ENCODE measurements at places on chromosomes 11 and 22.

- DNase-seq, result no peak
Observed at GRCh38 chr11:27380771-27381170, 17.8 kb upstream of the CCDC34 start.

DNA sequence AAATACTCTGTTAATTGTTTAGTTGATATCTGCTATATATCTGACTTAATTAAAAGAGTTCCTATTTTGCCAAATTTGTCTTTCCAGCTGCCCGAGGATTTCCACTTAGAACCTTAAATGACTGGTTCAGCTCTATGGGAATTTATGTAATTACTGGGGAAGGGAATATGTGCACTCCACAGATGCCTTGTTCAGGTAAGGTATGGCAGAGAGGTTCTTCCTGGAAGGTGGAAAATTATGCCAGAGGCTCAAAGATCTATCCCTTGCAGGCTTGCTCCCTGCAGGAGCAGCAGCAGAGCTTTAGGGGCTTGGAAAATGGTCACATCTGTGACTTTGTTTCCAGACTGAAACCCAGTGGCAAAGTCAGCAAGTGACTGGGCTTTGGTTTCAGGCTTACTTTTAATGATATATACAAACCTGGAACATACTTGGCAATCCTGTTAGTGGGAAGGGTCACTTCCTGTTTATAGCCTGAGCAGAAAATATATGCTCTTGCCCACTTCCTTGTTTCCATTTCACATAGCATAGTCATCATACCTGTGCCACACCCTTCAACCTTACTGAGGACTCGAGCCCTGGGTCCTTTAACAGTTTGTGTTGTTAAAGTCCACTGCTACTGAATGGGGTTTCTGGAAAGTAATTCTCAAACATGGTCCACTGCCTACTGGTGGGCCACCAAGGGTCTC is 23.7 kb downstream of the WBP2NL start:
- DNase-seq, result no peak

GRCh38 chr22:35628732-35629131 is 11.6 kb upstream of the MB start:
- no peak for DNase-seq

DNA sequence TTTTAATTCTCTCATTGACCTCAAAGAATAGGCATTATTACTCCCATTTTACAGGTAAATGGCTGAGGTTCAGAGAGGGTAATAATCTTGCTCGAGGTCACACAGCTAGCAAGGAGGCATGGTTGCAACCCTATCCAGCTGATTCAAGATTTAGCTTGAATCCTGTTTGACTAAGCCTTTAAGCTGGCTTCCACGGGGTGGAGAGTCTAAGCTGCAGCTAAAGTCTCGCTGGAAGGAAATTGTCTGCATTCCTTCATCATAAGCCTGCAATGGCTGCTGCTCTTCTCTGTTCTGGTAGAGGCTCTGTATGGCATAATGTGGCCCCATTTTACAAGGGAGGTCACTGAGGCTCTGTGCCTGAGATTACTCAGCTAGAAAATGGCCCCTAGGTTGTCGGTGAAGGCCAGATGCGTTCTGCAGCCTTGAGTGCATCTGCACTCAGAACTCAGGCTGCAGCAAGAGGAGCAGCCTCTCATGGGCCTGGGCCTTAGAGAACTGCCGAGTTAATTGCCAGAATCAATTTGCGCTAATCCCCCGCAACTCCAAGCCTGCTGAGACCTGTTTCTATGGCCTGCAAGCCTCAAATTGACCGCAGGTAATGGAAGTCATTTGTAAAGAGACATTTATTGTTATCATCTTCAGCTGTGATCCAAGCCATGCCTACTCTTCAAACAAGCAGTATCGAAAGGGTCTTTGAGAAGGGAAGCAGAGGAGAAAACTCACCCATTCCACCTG is 44.1 kb upstream of the SEZ6L start:
- DNase-seq, result no peak

GRCh38 chr11:86128914-86129313 is 60.0 kb upstream of the PICALM start:
- no peak for DNase-seq

- peak; percentile 87 for DNase-seq
Observed at GRCh38 chr11:6319704-6320410, 444 bp downstream of the CAVIN3 start.

- no peak for DNase-seq
Observed at GRCh38 chr11:13463779-13464290, 813 bp upstream of the BTBD10 start.

DNA sequence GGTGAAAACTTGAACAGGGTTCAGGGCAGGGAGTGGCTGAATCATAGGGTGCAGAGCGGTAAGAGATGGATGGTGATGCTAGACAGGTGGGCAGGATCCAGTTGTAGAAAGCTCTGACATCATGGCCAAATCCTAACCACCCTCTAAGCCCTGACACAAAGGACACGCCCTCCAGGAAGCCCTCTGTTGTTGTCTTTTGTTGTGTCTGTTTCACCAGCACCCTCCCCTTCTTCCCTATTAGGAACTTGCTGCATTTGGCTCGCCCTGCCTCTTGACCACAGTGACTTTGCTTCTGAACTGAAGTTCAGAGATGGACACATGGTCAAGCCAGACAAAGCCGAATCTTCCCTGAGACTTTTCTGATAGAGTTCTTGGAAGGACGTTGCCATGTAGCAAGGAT is 14.2 kb upstream of the APOL6 start:
- DNase-seq, result no peak

DNA sequence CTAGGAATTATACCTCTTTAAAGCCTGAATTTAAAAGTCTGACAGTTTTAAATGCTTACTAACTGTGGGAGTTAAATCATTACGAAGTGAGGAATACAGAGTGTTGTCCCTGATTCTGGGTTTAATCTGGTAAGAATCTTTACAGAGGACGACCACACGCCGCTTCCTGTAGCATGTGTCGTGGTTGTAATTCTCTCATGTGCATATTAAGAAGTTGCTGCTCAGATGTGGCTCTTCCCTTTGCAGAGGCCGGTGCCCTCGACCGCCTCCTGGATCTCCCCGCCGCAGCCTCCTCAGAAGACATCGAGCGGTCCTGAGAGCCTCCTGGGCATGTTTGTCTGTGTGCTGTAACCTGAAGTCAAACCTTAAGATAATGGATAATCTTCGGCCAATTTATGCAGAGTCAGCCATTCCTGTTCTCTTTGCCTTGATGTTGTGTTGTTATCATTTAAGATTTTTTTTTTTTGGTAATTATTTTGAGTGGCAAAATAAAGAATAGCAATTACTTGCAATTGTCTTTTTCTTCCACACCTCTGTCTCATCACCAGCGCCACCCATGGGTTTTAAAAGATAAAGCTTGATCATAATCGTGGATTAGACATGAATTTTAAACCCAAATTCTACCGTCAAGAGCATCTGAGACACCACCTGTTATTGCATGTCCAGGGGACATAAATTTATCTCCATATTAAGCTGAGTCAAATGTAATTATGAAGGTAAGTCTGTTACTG is 6.5 kb downstream of the GAL start:
- no peak for DNase-seq

DNA sequence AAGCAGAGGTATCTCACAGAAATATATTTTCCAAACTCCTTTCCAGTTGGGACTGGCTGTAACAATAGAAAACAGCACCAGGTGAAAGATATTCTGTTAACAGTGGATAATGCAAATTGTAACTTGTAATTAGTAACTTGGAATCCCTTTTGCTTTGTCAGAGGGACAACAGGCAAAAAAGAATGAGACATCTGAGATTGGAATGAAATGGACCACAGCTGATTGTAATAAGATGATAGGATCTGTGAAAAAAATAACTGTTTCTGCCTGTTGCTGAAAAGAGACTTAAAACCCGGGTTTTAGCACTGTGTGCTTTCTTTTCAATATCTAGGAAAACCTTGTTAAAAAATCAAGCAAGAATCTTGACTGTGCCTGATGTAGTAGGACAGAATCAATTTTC is 655.7 kb downstream of the METTL15 start:
- no peak for DNase-seq

DNA sequence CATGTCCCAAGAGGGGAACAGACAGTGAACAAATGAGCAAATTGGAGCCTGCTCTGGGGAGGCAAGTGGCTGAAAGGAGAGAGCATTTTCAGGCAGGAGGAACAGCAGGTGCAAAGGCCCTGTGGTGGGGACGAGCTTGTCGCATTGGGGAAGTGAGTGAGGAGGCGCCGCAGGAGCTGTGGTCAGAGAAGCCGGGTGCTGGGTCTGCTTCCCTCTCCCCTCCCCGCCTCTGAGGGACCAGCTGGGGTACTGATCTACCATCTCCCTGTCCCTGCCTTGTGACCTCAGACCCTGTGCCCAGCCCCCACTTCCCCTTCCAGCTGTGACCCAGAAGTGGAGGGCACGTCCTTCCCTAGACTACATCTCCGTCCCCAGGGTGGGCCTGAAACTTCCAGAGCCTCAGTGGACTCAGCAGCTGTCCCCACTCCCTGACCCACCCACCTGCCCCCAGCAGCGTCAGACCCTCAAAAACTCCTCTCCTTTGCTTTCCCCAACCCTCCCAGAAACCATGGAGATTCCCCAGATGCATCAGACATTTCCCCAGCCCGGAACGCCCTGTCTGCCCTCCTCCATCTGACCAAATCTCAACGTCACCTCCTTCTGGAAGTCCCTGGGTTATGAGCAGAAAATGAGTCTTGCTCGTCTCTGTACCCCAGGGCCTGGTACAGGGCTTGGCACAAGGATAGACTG is 19.7 kb upstream of the PDGFB start:
- no peak for DNase-seq

DNA sequence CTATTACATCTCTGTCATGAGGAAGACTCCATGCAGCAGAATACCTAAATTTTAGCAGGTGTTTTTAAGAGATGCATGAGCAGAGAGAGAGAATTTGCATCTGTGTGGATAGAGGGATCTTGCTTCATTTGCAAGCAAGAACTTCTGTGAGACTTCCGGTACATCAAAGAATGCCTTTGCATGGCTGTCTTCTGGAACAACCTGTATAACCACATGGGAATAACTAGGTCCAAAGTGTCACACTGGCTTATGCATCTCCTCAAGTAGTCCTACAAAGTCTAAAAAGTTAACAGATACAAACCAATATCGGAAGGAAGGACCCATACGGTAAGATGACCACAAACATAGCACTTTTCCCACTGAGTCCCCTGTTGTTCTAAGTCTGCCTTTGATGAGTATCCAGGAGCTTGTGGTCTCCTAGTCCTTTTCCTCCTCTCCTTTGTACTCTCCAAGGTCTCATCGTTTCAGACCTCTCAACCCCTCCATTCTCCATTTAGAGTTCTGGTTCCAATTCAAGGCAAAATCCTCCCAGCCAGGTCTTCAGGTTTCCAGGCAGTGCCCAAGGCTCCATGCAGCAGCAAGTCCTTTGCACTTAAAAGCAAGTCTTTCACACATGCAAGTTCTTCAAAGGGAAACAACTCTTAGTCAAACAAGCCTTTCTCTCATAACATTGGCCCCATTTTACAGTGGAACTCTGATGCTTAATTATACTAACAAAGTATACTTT is 581.7 kb upstream of the ARHGAP42 start:
- DNase-seq, result no peak

- no peak for DNase-seq
Observed at GRCh38 chr11:105181521-105181920, 42.0 kb upstream of the CARD18 start.

DNA sequence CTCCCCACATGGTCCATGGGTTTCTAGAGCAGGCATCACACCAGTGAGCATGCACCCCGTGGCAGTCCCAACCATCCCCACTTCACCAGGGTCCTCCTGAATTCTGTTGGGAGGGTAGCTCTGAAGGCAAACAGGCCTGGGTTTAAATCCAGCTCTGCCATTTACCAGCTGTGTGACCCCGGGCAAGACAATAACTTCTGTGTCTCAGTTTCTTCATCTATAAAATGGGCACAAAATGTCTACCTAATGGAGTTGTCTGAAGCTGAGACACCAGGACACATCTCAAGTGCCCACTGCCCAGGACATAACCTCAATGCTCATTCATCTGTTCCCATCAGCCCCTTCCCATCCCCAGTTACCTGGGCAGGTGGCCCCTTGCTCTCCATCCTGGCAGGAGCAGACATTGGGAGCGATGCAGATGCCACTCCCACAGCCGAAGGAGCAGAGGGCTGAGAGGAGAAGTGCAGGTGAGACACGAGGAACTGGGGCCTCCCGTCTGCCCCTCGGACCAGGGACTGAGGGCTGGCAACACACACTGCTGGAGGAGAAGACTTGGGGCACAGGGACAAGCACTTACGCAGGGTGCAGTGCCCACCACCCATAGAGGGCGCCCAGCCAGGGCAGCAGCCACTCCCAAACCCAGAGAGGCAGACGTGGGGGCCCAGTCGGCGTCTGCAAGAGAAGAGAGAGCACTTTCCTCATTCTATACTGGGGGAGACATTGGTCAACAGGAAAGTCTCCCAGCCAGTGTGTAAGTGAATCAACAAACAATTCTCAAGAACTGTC is 4.0 kb downstream of the VWCE start:
- no peak for DNase-seq

GRCh38 chr11:88629496-88629895 is 292.0 kb upstream of the CTSC start:
- DNase-seq, result no peak

- DNase-seq, result no peak
Observed at GRCh38 chr11:79708319-79708932, 267.6 kb upstream of the TENM4 start.

GRCh38 chr11:2882396-2883110 is 3.0 kb downstream of the CDKN1C start:
- no peak for DNase-seq

- no peak for DNase-seq
Observed at GRCh38 chr11:134856056-134856971, 444.3 kb upstream of the B3GAT1 start.

DNA sequence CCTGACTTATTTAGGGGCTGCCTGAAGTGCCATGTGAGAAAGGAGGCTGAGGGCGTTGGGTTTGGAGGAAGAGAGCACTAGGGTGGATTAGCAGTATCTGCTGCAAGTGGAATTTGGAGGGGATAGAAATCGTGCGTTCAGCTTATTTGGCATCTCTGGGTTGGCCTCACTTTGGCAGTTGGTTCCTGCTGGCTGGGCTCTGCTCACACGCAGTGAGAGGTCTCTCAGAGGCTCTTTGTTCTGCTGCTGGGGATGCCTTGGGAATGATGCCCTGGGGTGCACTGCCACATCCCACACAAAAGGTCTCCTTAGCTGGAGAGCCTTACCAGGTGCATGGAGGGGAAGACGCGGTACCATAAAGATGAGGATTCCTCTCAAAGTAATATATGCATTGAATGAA is 17.7 kb upstream of the MICAL2 start:
- DNase-seq, result no peak

DNA sequence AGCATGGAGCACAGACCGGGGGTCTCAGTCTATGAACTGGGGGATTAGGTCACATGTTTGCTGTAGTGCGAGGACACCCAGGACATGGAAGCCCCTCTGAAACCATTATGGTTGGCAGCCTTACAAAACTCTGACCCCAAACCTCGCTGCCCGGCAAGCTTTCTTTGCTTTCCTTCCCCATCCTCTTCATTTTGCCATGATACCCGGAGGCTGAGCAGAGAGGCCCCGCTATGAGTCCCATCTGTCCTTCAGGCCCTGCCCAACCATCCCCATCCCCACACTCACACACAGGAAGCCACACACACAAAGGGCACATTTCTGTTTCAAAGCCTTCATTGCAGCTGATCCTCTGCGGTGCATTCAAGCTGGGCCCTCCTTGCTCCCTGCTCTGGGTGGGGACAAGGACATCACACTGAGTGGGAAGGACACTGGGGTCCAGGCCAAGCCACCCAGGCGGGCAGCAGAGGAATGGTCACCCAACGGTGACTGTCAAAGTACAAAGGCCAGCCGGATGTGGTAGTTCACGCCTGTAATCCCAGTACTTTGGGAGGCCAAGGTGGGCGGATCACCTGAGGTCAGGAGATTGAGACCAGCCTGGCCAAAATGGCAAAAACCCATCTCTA is 176.5 kb downstream of the CTTN start:
- DNase-seq, result no peak

GRCh38 chr11:116710001-116710674 is 62.6 kb downstream of the BUD13 start:
- no peak for DNase-seq

Data from muscle of arm (tissue), 14 donors.